Peyer's patch (tissue), 4 donors: ENCODE measurements at places on chromosomes 4 and X. TPM values are rescaled to one million over a fixed set of nuclear protein-coding genes. Genes with fewer than 3 reads are reported as not detected.

Gene XKRX
- total RNA-seq: 63.7 TPM

Gene CYBB
- total RNA-seq: 35.5 TPM

Gene ELMOD2
- total RNA-seq: 31.8 TPM

Gene ZFYVE28
- 70.0 TPM for total RNA-seq

Gene RTL3
- not detected for total RNA-seq

Gene PNMA5
- not detected for total RNA-seq

Gene FAM9C
- total RNA-seq: 1.6 TPM

GRCh38 chrX:123277821-123278220 is 93.7 kb downstream of the GRIA3 start:
- no peak for DNase-seq

- no peak for DNase-seq
These were observed 222.2 kb downstream of the DCTD start for GRCh38 chr4:182695009-182695408.

DNA sequence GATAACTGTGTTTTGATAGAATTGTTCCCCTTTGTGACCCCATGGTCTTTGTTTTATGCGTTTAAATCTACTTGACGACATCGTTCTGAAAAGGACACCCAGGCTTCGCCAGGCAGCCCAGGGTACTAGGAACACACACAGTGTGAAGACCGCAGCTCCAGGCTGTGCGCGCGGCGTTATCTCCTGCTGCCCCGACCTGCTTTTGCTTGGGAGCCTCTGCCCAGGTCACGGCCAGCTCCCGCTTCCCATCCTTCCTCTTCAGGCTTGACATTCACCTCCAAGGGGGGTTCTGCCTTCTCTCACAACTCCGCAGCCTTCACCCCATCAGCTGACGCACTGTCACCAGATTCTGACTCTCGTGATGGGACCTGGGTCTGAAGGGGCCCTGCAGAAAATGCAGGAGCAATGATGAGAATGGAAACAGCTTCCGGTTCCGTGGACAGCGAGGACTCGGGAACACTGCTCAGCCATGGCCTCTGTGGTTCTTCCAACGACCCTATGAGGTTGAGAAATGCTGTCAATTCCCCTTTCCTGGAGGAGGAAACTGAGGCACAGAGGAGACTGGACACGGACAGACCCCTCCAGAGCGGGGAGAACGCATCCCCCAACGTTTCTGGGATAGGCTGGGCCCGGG is 536 bp upstream of the HTRA3 start:
- no peak for DNase-seq

DNA sequence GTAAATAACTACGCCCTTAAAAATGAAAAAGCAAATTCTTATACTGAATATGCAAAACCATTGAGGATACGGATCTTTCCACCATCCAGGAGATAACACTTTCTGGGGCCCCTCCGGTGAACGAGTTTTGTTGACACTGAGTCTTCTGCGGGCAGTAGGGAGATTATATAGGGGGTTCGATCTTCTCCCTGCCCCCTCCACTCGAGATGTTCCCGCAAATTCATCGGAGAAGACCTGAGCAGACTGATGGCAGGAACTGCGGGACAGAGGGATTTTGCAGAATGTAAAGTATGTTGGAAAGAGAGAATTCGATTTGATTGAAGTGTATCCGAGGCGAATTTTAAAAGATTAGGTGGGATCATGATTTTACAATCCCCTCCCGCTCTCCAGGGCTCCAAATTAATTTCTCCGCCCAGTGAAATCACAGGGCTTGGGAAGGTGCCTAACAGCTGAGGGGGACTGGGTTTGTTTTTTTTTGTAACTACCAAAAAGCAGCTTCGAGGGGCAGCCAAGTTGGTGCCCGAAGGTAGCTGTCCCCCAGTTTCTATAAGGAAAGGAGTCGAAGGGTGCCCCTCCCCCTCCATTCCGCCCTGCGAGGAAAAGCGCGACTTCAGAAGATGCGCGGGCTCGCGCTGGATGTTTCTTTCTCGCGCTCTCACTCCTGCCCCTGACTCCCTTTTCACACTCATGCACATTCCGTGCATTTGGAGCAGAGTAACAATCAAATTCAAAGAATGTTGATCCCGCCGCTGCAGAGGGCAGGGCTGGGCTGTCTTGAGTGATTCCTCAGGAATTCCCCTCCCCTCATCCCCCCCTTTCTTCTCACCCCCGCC is 1.2 kb downstream of the TMEM255A start:
- no peak for DNase-seq

DNA sequence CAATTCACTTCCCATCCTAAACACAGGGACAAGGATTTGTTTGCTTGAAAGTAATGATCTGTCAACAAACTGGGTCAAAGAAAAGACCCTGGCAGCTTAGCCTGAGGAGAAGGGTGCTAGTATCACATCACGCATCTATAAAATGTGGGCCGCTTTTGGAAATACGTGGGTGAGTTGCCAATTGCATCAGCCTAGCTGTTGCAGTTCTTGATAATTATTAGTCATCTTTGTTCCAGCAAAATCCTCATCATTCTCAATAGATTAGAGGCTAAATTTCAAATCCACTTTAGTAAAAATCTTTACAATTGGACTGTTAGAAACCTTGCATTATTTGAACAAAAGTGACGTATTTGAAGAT is 33.6 kb upstream of the TAPT1 start:
- DNase-seq: no peak

DNA sequence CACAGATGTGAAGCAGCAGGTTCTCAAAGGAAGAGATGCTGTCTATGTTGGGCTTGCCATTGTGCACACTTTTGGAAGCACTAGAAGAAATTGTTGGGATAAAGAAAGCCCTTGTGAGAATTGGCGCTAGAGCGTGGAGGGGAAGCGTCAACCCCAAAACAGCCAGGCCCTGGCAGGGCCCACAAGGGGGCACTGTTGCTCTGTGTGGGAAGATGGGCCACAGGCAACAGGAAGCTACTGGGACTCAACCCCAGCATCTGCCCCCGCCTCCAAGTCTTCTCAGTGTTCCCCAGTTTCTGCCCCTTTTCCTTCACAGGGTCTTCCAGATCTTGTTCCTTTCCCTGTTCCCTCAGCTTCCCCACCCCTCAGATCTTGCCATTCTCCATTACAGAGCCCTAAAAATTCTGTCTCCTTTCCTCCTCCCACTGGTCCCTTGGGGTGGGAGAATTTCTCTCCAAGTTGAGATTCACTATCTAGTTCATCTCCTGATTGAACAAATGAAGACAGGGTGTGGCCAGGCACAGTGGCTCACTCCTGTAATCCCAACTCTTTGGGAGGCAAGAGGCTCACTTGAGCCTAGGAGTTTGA is 85.5 kb downstream of the STARD8 start:
- peak; percentile 30 for DNase-seq

DNA sequence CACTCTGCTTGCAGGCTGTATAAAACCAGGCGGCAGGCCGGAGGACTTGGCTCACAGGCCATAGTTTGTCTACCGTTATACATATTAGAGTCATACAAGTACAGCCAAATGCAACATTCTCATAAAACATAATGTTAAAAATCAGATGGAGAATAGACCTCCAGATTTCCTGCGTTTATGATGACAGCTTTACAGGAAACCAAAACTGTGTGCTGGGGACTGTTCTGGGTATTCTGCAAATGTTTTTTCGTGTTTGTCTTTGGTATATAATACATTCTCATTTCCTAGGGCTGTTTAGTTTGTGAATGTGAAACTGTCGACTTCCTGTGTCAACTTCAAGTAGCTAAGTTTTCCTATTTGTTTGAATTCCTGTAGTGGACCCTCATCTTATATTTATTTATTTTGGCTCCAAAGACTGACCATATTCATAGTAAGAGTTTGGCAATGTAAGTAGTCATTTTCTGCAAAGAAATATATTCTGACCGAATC is 79.5 kb upstream of the FAM9C start:
- DNase-seq: no peak

- no peak for DNase-seq
These were observed 18.0 kb upstream of the PDHA2 start for GRCh38 chr4:95821867-95822266.

DNA sequence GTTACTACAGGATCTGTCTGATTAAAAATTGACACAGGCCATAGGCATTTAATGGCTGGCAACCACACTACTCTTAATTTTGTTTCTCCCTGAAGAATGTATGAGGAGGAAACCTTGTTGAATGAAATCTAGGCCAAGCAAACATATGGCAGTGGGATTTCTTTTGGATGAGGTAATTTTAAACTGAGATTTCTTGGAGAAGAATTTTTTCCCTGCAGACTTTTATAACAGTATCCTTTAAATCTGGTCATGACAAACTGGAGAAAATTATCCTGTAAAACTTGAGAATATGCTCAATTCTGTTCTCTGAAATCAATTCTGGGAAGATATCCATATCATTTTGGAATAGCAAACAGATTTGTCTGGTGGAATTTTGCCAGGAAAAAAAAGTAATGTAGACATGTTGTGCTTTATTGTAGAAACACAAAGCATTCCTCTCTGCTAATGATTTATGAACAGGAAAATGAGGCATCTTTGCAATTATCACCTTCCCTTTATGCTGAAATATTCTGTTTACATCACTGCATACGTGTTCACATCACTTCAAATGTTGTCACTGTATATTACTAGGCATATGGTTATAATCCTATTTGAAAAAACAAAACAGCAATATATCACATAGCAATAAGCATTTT is 108.3 kb upstream of the ARSJ start:
- DNase-seq: no peak

GRCh38 chr4:186628058-186628711 is 72.8 kb upstream of the MTNR1A start:
- no peak for DNase-seq

- DNase-seq: no peak
These were observed 77.7 kb upstream of the DHX15 start for GRCh38 chr4:24662056-24662455.

- DNase-seq: no peak
These were observed 58.3 kb downstream of the PAQR3 start for GRCh38 chr4:78880874-78881492.

- DNase-seq: no peak
These were observed 27.2 kb downstream of the TAPT1 start for GRCh38 chr4:16199093-16199492.
